Urothelium cell line (cell line): ENCODE measurements at places on chromosomes 1 and 21.

DNA sequence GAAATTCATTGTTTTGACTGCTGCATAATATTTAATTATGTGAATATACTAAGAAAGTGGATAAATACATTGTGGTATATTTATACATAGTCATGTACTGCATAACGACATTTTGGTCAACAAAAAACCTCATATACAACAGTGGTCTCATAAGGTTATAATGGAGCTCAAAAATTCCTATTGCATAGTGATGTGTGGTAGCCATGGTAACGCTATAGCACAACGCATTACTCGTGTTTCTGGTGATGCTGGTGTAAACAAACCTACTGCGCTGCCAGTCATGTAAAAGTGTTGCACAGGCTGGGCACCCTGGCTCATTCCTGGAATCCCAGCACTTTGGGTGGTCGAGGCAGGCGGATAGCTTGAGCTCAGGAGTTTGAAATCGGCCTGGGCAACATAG, 52.6 kb upstream of the NHLH2 start:
- DNase-seq, result no peak

DNA sequence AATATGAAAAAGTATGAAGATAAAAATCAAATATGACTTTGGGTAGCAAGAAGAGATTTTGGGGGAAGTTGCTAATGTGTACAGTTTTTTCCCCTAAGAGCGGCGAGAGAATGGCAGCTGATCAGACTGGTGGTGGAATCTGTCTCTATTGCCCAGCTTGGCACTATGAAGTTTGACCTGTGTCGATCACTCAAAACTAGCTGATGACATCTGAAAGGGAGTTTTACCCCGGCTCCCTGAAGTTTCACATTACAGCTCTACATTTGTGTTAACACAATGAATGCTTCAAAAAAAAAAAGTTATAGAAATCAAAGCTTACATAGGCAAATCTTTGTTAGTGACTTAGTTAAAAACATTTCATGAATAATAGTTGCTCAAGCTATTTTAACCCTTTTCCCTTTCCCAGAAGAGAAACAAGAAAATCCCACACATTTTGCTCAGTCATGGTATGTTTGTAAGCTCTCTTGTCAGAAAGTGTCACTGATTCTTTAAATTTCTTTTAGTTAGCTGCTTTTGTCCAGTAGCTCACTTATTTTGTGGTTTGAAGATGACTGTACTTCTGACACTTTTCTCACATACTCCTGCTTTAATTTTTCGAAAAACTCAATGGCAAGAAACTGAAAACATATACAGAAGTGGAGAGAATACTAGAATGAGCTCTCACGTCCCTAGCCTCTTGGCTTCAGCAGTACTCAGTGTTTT, 41.3 kb downstream of the DYRK1A start:
- no peak for DNase-seq

GRCh38 chr1:199936441-199936840, 91.1 kb upstream of the NR5A2 start:
- no peak for DNase-seq

DNA sequence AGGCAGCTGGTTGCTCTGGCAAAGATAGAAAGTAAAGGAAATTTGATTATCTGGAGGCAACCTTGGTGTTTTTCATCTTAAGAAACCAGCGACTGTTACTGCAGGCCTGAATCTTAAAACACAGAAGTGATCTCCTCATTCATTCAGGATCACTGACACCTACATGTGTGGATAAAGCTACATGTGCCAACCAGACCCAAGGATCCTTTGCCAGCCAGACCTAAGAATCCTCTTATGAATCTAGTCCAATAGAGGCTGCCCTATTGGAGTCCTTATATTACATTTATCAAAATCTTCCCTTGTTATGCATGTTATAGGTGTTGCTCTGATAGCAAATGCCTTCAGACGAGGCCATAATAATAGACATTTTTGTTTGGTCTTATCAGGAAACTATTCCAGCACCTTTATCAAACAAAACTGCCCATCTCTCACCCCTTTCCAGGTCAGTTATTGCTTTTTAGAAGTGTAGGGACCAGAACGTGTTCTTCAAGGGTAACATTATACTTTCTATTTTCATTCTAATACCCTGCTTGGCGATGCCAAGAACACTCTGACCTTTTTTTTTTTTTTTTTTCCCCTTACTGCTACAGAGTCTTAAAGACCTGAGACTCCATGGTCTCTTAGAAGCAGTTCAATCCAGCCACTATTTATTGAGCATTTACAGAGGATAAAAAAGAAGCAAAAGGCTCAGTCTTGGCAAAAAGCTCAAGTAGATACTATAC, 175.5 kb upstream of the PTBP2 start:
- no peak for DNase-seq

DNA sequence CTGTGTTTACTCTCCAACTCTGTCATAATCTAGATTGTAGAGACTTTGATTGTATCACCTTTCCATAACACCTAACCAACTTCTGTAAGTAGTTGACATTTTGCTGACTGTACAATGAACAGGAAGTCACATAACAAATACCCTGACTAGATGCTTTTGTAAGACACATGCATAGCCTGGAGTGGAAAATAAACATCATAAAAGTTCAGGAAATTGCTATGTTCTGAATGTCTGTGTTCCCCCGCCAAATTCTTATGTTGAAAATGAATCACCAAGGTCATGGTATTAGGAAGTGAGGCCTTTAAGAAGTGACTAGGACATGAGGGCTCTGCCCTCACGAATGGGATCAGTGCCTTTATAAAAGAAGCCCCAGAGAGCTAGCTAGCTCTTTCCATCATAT, 40.4 kb upstream of the ZSWIM5 start:
- DNase-seq, result peak; percentile 19
